Smooth muscle cell of trachea (primary cell): ENCODE measurements at places on chromosomes 3 and 15. TPM values are rescaled to one million over a fixed set of nuclear protein-coding genes. Genes with fewer than 3 reads are reported as not detected.

The NEDD4 gene
- total RNA-seq, result 34.7 and 43.2 TPM in 2 replicates

The IDH2 gene
- 48.8 and 66.0 TPM in 2 replicates for total RNA-seq

The FBXO40 gene
- under 0.01 TPM in 1 of 2 replicates, not detected in the other for total RNA-seq

The LIPC gene
- total RNA-seq, result 1.3 and 1.6 TPM in 2 replicates

The CPNE4 gene
- not detected in 2 replicates for total RNA-seq

The NOX5 gene
- 0.58 and 0.83 TPM in 2 replicates for total RNA-seq

The BLM gene
- total RNA-seq, result 0.33 and 6.4 TPM in 2 replicates

The AQP9 gene
- not detected in 2 replicates for total RNA-seq

The NDUFB5 gene
- 97.6 and 139 TPM in 2 replicates for total RNA-seq

The CAPN3 gene
- total RNA-seq, result 1.0 and 2.8 TPM in 2 replicates

The LYSMD2 gene
- total RNA-seq, result 3.6 and 6.6 TPM in 2 replicates

The SNX22 gene
- 0.50 and 0.58 TPM in 2 replicates for total RNA-seq

The GOLGA8M gene
- 0.73 and 1.2 TPM in 2 replicates for total RNA-seq

The TPRG1 gene
- total RNA-seq, result 0.15 and 0.17 TPM in 2 replicates

The CD200 gene
- not detected in 2 replicates for total RNA-seq

The UROC1 gene
- not detected in 2 replicates for total RNA-seq

The SATB1 gene
- total RNA-seq, result 20.2 and 20.8 TPM in 2 replicates

The TRH gene
- total RNA-seq, result not detected in 2 replicates

The DNAH12 gene
- total RNA-seq, result under 0.01 and 0.17 TPM in 2 replicates

The CCR3 gene
- 0.33 TPM in 1 of 2 replicates, not detected in the other for total RNA-seq

The CDAN1 gene
- 10.0 and 14.1 TPM in 2 replicates for total RNA-seq

The ACTRT3 gene
- total RNA-seq, result 4.8 and 5.4 TPM in 2 replicates

The TNFAIP8L3 gene
- 37.4 and 47.5 TPM in 2 replicates for total RNA-seq

The VEPH1 gene
- 63.0 and 91.0 TPM in 2 replicates for total RNA-seq
